ENCODE measurements at places on chromosomes 5 and 9.
A peak's percentile ranks its signal among the peaks of the same experiment; 100 is the strongest.

GRCh38 chr9:92600462-92601261, 64.9 kb upstream of the ECM2 start:
- peak; percentile 45 for DNase-seq

DNA sequence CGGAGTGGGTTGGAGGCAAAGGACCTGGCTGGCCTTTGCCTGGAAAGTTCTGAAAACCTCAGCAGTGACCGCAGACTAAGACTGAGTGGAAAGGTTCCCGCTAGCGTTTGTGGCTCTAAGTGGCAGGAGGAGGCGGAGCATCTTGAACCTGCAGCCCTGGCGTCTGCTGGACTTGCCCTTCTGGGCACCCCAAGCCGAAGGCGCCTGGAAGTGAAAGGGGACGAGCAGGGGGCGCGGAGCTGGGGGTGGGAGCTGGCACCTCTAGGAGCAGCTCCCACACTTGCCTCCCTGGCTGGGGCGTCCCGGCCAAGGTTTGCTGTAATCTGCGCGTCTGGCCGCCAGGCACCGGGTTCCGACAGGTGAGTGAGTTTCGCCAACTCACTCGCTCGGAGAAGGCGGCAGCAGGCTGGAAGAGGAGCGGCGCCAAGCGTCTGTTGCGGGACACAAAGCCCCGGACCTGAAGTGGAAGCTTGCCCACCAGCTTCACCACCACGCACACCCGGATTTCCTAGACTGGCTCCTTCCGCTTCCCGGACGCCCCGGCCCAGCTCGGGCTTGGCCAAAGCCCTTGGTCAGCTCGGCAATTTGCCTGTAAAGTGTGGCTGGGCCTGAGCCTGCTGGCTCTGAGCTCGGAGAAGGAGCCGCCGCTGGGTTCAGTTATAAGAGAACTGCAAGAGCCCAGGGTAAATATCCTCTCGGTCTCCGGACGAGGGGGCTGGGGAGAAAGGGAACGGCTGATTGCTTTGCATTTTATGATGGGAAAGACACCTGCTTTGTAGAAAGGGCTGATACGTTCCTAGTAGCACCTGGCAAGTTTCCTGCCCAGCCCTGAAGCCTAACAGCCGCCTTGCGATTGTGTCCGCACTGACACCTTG, at the start of gene GNA14:
TSS of gene GNA14 (minus strand) at position 89 of the 875 bp plus-strand sequence. CDS start 529 bp downstream, outside the sequence.
- DNase-seq = no peak

GRCh38 chr9:95127249-95128176, 190.0 kb downstream of the FANCC start:
- peak; percentile 74 for DNase-seq

- DNase-seq = peak; percentile 74
These were observed 21.3 kb upstream of the GBGT1 start for GRCh38 chr9:133184971-133185370.

DNA sequence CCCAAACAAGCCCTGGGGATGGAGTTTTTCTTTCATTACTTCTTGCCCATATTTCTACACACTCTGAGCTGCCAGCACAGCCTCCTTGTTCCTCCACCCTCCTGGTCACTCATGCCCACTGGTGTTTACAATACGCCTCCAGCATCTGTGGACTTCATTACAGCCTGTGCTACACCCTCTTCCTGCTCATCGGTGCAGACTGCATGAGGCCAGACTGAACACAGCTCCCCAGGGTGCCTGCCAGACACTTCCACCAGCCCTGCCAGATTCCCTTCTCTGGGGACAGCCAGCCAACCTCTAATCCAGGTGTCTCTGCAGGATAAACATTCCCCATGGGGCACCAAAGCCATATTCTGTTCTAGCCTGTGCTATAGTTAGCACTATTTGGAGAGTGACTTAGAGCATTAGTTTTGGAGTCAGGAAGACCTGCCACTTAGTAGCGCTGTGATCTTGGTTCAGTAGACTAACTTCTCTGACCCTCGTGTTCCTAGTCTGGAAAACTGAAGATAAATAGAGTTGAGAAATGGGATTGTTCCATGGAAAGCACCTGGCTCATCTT, 163.8 kb upstream of the KLF4 start:
- DNase-seq = no peak

DNA sequence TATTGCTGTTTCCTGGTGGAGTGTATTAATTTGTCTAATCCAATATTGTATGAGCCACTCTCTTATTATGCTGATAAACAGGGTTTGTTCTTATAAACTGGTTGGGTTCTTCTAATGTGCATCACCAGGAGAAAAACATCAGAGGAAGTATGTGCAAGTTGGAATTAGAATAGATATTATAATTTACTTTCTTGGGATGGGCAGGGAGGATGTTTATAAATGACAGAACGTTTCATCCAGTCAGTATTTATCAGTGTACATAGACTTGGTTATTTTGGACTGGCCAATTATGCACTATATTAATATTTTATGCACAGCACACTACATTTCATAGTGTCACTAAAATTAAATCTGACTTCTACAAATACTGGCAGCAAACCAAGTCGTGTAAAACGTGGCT, 495.8 kb downstream of the PSAT1 start:
- DNase-seq = no peak

DNA sequence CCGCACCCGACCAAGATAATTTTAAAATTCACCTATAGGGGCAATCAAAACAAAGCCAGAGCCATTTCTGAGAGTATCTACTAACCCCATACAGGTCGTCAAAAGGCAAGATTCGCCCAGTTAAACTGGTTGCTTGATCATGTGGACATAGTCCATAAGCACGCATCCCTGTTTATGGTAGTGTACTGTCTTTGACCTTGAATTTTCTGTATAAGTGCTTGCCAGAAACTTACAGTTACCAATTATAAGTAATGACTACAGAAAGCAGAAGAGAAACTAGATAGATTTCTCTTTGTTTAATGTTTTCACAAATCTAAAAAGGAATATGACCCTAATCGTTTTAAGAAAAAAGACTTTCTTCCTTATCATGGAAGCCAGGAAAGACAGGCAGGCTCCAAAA, 25.6 kb downstream of the SLC31A1 start:
- DNase-seq = no peak

DNA sequence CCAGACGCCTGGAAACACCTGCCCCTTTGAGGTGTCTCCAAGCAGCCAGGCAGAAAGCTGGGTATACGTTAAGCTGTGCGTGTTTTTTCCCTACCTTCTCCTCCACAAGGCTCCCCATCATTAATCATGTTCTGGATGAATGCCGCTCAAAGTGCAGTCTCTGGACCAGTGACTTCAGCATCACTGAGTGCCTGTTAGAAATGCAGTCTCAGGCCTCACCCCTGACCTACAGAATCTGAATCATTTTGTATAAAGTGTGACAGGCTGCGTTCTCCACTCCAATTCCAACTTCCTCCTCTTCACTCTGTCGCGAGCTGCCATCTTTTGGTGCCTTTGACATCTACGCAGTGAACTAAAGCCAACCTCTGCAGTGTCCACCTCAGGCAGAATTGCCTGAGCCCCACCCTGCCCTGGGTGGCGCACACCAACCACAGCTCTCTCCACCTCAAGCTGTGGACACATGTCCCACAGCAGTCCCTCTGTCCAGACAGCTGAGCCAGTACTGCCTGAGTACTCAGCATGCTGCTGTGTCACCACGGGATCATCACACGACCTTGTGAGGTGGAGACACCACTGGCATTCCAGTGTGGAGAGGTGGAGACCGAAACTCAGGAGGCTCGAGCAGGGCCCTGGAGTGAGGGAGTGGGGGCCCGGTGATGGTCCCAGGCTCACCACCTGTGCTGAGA, 14.2 kb downstream of the PTPN3 start:
- no peak for DNase-seq

DNA sequence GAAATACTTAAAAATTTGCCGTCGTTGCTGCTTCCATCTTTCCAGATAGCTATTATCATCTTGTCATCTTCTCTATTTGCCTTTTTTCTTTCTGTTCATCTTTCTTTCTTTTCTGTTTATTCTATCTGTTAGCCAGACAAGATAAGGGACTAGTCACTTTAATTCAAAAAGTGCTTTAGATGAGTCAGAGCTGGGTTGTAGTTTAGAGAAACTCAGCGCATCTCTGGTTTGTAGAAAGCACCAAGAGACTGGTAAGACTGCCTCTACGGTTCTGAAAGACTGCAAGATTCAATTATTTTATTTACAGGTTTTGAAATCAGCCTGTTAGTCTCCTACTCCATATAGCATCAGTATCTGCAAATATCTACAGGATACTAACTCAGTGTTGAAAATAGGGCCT, 562.8 kb upstream of the RIOK2 start:
- DNase-seq = no peak

GRCh38 chr5:115214541-115214940, 44.8 kb upstream of the TRIM36 start:
- no peak for DNase-seq

DNA sequence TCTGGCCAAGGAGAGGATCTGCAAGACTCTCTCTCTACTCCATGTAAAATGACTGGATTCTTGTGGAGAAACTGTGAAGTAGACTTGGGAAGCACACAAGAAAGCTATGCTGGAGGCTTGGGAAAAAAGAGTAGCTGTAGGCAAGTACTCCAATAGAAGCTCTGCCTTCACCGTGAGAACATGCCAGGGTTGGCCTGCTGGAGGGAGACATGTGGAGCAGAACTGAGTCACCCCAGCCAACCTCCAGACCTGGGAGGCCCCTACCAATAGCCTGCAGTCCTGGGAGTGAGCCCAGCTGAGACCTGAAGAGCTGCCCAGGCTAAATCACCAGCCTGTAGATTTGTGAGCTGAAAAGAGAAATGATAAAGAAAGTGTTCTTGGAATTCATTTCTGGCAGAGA, 66.6 kb downstream of the DEPDC1B start:
- peak; percentile 83 for DNase-seq

GRCh38 chr5:38768412-38769211, 77.2 kb upstream of the OSMR start:
- DNase-seq = peak; percentile 14

DNA sequence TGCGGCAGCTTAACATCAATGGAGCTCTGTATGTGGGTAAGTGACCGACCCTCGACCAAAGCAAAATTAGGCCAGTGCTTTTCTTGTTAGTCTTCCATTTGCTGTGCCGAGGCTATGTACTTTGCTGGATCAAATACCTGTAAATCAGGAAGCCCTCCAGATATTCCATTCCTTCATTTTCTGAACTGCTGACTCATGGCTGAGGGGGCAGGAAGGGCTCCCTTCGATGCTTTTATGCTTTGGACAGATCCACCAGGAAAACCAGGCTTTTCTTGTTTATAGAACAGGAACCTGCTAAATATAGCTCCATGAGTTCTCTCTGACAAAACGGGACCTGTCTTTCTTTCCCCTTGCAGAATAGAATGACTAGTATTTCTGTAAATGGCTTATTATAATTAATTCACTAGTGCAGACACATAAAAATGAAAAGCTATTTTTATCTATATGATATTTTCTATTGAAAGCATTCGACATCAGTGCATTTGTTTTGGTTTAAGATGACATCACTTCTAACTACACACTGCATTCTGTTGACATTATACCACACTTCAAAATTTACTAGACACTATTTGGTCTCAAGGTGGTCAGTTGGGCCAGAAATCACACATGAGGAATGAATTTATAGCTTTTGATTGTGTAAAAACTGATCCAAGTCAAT, 93.3 kb downstream of the LIFR start:
- peak; percentile 43 for DNase-seq

DNA sequence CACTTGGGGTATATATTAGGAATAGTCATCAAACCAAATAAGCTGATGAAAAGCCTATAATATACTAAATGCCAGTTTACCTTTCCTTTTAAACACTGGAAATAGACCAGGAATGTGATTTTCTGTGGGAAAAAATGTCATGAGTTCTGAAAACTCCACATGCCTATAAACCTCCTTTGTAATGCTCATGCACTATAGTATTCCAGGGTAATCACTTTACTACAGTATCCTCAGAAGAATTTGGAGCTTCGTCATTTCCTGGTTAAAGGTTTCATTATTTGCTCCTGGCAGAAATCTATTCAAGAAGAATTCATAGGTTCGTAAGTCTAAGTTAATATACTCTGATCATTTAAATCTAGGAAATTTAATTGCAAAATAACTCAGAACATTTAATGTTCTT, 1076.7 kb upstream of the DMAC1 start:
- no peak for DNase-seq

GRCh38 chr9:35258660-35259474, 97.1 kb downstream of the UNC13B start:
- DNase-seq = peak; percentile 70
